Right ventricle myocardium inferior (tissue), 1 donor: ENCODE measurements at places on chromosomes 4 and X. TPM values are rescaled to one million over a fixed set of nuclear protein-coding genes. Genes with fewer than 3 reads are reported as not detected.

GRCh38 chr4:58451707-58452106 lies 1341.5 kb upstream of the IGFBP7 start:
- DNase-seq: no peak

DNA sequence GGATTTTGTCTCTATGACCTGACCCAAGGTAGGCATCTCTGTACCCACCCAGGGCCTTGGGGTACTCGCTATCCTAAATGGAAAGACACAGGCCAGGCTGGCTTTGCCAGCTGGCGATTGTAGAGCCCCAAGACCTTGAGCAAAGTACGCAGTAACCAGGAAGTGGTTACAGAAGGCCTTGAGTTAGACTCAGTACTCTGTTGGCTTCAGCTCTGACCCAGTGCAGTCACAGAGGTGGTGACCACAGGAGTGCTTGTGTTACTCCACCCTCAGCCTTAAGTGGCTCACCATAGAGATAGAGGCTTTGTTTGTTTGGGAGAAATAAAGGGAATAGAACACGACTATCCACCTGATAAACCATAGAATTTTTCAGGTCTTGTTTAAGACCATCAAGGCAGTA lies 880.5 kb upstream of the POU3F4 start:
- DNase-seq: no peak

Gene HSFX3
- not detected for total RNA-seq

Gene CPLX1
- 3.1 TPM for total RNA-seq

DNA sequence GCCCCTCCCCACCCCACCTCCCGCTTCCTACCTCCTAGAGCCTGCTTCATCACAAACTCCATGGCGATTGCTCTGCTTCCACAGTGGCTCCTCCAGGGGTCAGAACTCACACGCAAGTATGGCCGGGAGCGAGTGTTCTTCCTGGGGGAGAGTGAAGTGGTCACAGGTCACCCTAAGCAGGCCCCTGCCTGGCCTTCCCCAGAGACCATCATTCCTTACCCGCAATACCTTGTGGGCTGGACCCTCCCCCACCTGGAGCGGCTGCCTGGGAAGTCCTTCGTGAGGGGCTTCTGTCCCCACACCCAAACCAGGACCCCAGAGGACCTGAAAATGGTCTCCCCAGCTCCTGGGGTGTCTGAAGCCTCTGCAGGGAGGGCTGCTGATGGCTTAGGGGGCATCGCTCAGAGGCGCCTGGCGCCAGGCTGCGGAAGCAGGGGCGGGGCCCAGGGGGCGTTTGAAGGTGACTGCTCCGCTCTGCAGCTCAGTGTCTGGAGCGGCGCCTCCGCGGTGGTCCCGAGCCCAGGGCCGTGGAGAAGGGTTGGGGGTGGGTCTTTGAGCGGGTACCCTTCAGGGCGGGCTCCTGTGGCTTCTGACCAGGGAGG lies 1.4 kb downstream of the CPLX1 start:
- DNase-seq: peak; percentile 49

GRCh38 chr4:152079543-152080293 lies 318.9 kb upstream of the GATB start:
- DNase-seq: no peak

GRCh38 chrX:108307132-108308085 lies 130.8 kb downstream of the COL4A6 start:
- DNase-seq: peak; percentile 54

Gene CYSLTR1
- total RNA-seq: 0.92 TPM

- no peak for DNase-seq
These were observed 144.7 kb downstream of the ZAR1 start for GRCh38 chr4:48634688-48635308.

Gene NPY5R
- total RNA-seq: not detected
